ENCODE measurements at places on chromosomes 11 and 22. TPM values are rescaled to one million over a fixed set of nuclear protein-coding genes. Genes with fewer than 3 reads are reported as not detected.

The LYVE1 gene
- total RNA-seq, result 22.3 TPM

The LIPT2 gene
- 3.3 TPM for total RNA-seq

- peak; percentile 25 for DNase-seq
Measured at GRCh38 chr22:43567691-43568324, 156.0 kb downstream of the MPPED1 start.

- DNase-seq, result no peak
Measured at GRCh38 chr11:72562431-72562830, 111.8 kb downstream of the PDE2A start.

DNA sequence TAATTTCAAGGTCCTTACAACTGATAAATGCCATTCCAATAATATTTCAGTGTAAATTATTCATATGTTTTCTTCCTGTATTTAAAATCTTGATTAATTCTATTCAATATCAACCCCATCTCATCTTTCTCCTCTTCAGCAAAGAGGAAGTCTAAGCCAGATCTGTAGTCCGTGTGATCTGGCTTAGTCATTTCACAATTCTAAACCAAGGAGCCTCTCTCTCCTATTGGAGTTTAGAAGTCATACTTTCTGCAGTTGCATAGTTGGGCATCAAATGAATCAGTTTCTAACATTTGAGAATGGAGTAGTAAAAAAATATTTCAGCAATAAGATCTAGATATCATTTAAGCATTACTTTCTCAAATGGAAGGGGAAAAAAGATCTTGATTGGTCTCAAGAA, 354.9 kb downstream of the JRKL start:
- DNase-seq, result no peak

DNA sequence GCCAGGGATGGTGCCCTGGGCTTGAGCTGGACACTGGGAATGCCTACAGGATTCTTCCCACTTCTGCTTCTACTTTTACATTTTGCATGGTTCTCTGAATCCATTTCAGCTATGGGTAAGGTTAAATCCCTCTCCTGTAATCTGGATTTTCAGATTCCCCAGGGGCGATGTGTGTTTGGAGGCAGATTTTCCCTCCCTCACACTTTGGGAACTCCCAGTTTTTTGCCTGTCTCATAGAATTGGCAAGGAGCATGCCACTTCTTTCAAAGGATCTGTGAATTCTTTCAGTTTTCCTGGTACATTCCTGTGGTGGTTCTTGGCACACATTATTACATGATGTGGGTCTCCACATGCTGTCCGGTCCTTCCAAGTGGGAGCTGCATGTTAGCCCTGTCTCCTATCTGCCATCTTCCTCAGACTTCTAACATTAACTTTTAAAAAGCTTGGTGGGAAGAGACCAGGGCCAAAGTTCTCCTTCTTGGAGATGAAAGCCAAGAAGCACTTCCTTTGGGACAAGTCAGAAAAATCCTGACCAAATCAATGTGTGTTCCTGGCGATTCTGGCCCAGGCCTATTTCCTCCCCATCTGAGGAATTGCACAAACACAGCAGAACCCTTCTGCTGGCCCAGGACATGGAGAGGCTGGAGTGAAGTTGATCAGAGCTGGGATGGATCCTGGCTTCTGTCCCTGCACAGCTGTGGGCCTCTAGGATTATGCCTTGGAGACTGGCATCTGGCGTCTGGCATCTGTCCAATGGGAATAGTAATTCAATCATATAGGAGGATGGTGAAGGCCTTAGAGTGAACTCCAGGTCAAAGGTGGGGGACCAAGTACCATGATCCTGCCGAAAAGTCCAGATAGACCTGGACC, 5.4 kb upstream of the APOL2 start:
- peak; percentile 85 for DNase-seq

DNA sequence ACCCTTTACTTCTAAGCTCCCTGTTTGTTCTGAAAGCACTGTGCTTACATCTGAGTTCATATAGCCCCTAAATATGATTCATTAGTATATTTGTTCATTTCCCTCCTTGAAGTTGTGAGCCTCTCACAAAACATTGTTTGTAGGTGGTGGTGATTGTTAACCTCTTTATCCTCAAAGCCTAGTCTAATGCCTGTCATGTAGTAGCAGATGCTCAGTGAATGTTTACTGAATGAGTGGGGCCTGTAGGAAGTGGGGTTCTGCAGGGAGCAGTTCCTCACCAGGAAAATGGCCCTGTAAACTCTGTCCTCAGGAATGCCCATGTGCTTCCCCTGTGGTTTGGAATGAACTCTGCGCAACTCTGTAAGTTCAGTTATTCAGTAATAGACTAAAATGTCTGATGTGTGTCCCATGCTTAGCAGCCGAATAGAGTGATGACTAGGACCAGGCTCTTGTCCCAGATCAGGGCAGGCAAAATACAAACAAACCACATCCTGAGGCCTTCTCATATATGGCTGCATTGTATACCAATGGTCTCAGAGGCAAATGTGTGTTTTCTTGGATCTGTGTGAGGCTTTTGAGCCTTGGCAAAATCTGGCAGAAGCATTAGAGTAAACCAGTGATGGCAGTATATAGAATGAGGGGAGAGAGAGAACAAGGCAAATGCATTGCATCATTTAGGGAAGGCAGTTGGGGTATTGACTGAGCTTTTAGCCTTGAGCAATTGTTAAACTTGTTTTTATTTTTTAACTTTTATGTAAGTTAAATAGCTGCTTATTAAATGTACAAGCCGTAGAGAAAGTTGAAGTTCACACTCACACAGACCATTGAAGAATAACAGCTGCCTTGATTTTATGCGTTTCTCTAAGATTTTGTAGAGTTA, 91.4 kb upstream of the BIRC3 start:
- no peak for DNase-seq

GRCh38 chr22:26399289-26399688, 29.8 kb upstream of the ASPHD2 start:
- DNase-seq, result no peak

Measured in tongue (tissue), 3 donors.